ENCODE measurements at places on chromosomes 6 and 20. TPM values are rescaled to one million over a fixed set of nuclear protein-coding genes. Genes with fewer than 3 reads are reported as not detected.
A peak's percentile ranks its signal among the peaks of the same experiment; 100 is the strongest.

ERVFRD-1 gene
- total RNA-seq = not detected

- no peak overlapping the region for H3K27ac ChIP-seq
- H3K4me3 ChIP-seq = no peak overlapping the region
- H3K27me3 ChIP-seq = no peaks in the 10 kb centered on the region
- DNase-seq = no peak
- H3K4me1 ChIP-seq = no peaks in the 10 kb centered on the region
- no peaks in the 10 kb centered on the region for H3K36me3 ChIP-seq
Observed at GRCh38 chr6:27777614-27778355, 134.4 kb downstream of the OR2B2 start.

PRSS16 gene
- 1.7 TPM for total RNA-seq

DNA sequence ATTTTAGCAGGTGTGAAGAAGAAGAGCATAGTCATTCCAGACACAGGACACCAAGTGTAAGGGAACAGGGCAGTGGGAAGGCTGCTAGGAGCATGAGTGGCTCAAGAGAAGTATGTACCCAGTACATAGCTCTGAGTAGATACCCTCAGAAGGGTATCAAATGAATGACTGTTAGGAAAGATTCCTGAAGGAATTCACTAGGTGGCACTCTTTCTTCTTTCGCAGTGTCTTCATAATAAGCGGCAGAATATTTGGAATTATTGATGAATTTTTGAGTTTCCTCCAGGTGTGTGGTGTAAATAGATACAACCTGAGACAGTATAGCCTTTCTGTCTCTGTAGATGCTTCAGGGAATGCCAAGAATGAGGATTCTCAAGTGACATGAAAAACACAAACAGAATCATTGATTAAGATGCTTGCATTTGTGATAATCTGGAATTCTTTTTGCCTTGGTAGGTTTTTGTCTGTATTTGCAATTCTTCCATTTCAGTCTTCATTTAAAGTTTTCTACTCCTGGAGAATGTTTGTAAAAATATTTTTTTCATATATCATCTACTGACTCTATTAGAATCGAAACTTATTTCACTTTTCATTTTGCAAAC lies 264.3 kb upstream of the RIMS1 start:
- no peak overlapping the region for H3K27ac ChIP-seq
- H3K27me3 ChIP-seq = no peaks in the 10 kb centered on the region
- no peaks in the 10 kb centered on the region for H3K36me3 ChIP-seq
- no peaks in the 10 kb centered on the region for H3K4me1 ChIP-seq

ASIP gene
- 2.7 TPM for total RNA-seq

SLC24A3 gene
- total RNA-seq = 1.4 TPM

- H3K27me3 ChIP-seq = no peaks in the 10 kb centered on the region
- no peaks in the 10 kb centered on the region for H3K36me3 ChIP-seq
- peaks cover 44% of the 10 kb centered on the region for H3K4me1 ChIP-seq
- peak overlapping the region; percentile 43 for H3K27ac ChIP-seq
- H3K4me3 ChIP-seq = no peak overlapping the region
Observed at GRCh38 chr6:125220712-125221111, 67.1 kb downstream of the TPD52L1 start.

ATAT1 gene
- total RNA-seq = 1.8 TPM

DNA sequence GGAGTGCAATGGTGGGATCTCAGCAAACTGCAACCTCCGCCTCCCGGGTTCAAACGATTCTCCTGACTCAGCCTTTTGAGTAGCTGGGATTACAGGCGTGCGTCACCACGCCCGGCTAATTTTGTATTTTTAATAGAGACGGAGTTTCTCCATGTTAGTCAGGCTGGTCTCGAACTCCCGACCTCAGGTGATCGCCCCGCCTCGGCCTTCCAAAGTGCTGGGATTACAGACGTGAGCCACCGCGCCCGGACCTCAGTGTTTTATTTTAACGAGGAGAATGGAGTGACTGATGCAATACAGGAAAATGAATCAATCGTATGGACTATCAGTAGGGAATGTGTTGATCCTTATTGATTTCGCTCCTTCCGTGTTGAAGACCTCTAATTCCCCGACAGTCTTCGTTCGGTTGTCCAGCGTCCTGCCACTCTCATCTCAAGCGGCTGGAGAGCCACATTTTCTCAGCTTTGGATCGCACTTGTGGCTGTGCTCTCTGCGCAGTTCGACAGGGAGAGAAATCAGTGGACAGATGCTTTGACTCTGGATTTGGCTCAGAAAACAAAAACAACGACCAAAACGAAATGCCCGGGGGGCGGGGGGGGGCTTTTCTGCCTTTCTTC lies 166.2 kb downstream of the TRIM27 start:
- no peaks in the 10 kb centered on the region for H3K4me1 ChIP-seq
- DNase-seq = no peak
- H3K27ac ChIP-seq = no peak overlapping the region
- H3K27me3 ChIP-seq = no peaks in the 10 kb centered on the region
- no peak overlapping the region for H3K4me3 ChIP-seq

Measured in right atrium auricular region (tissue), 2 donors.